Thoracic aorta (tissue), 2 donors: ENCODE measurements at places on chromosomes 12 and 14. TPM values are rescaled to one million over a fixed set of nuclear protein-coding genes. Genes with fewer than 3 reads are reported as not detected.

GRCh38 chr12:127457726-127458125, 809.2 kb upstream of the TMEM132C start:
- no peaks in the 10 kb centered on the region for H3K36me3 ChIP-seq
- peaks cover 27% of the 10 kb centered on the region for H3K4me1 ChIP-seq
- no peak for DNase-seq
- H3K27me3 ChIP-seq, result no peaks in the 10 kb centered on the region
- no peak overlapping the region for H3K4me3 ChIP-seq

DNA sequence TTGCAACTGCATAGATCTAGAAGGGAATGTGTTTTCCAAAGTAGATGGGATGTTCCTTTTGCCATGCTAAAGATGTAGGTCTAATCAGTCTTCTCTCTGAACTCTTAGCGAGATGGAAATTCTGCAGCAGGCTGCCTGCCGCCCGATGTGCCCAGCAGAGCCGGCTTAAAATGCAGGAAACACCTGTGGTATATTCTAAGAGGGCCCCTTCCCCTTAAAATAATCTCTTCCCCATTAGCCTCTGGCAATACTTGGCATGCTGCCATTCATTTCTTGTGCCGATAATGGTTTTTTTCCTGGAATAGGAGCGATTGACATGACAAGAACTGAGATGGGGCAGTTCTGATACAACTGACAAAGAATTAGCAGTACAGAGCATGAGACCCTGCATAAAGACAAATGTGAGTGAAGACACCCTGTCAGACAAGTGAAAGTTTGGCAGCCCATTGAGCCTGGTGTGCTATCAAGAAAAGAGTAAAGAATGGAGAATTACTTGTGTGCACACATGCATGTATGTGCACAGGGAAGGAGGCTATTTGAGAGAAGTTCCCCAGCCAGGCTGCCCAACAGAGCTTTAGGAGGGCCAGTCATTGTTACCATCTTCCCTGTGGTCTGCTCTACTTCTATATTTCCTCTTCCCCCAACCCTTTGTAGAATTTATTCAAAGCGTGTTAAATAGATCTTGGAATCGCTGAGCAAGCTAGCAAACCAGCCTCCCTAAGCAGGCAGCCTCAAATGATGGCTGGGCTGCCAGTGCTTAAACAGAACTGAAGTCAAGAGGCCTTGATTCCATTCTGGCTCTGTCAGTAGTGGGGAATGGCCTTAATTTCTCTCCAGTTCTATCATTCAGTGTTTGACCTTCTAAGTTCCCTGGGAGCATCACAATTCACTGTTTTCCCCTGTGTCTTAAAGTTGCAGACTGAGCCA, 29.6 kb upstream of the NTF3 start:
- no peak overlapping the region for H3K27ac ChIP-seq
- H3K36me3 ChIP-seq, result no peaks in the 10 kb centered on the region
- no peak for DNase-seq
- no peak overlapping the region for H3K4me3 ChIP-seq
- no peaks in the 10 kb centered on the region for H3K27me3 ChIP-seq

GRCh38 chr14:71745072-71745471, 187.2 kb upstream of the RGS6 start:
- no peak for DNase-seq
- no peaks in the 10 kb centered on the region for H3K27me3 ChIP-seq
- no peak overlapping the region for H3K4me3 ChIP-seq
- no peak overlapping the region for H3K27ac ChIP-seq

GRCh38 chr12:122385171-122386016, 37.1 kb downstream of the CLIP1 start:
- H3K27me3 ChIP-seq, result no peaks in the 10 kb centered on the region
- DNase-seq, result no peak
- H3K36me3 ChIP-seq, result peaks cover 7% of the 10 kb centered on the region
- H3K4me3 ChIP-seq, result no peak overlapping the region
- peaks cover 29% of the 10 kb centered on the region for H3K4me1 ChIP-seq

DNA sequence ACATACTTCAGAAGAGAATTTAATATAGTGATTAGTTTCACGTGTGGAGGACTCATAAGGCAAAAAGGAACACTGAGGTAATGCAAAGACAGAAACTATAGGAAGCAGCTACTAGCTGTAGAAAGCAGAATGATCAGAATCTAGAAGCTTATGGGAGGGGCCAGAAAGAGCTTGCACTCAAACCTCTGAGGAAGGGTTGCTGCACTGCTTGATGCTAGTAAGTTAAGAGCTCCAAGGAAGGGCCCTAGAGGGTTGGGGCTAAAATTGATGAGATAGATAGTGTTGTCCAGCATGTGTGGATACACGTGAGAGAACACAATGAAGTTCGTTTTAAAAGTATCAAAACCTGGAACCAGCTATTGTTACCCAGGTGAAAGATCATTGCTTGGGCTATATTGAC, 311.1 kb downstream of the SLC6A15 start:
- no peaks in the 10 kb centered on the region for H3K36me3 ChIP-seq
- no peaks in the 10 kb centered on the region for H3K27me3 ChIP-seq
- no peaks in the 10 kb centered on the region for H3K4me1 ChIP-seq
- no peak overlapping the region for H3K27ac ChIP-seq
- no peak for DNase-seq
- no peak overlapping the region for H3K4me3 ChIP-seq

DNA sequence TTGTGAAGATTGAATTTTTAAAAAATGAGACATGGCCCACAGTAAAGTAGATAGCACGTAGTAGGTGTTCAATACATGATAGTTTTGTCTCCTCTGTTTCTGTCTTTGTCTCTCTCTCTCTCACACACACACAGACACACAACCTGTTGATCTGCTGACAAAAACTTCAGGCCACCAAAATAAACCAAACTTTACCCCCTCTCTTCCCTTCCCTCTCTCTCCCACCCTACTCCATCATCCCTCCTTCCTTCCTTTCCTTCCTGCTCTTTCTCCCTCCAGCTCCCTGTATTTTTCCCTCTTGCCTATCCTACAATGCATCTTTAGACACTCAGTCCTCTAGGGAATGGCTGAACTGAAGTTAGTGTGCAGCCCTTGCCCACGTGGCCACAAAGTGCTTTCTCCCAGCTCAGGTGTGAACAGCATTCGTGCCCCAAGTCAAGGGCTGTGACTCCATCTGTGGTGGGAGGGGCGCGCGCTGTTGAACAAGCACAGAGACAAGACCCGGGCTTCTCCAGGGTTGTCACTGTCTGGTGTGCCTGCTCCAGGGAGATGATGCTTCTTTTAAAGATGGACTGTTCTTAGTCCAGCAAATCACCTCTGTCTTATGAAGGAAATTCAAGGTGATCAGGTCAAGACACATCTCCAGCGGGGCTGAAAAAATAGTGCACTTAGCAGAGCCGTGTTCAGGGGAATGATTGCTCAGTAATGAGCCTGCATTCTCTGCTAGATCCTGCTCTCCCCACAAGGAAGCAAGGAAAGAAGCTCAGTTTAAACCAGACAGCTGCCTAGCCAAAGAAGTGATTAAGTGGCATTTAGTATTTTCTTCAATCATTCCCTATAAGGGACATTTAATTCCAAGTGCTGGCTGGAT, 75.3 kb downstream of the WSCD2 start:
- no peak for DNase-seq
- H3K4me1 ChIP-seq, result peaks cover 4% of the 10 kb centered on the region
- H3K27me3 ChIP-seq, result no peaks in the 10 kb centered on the region

DNA sequence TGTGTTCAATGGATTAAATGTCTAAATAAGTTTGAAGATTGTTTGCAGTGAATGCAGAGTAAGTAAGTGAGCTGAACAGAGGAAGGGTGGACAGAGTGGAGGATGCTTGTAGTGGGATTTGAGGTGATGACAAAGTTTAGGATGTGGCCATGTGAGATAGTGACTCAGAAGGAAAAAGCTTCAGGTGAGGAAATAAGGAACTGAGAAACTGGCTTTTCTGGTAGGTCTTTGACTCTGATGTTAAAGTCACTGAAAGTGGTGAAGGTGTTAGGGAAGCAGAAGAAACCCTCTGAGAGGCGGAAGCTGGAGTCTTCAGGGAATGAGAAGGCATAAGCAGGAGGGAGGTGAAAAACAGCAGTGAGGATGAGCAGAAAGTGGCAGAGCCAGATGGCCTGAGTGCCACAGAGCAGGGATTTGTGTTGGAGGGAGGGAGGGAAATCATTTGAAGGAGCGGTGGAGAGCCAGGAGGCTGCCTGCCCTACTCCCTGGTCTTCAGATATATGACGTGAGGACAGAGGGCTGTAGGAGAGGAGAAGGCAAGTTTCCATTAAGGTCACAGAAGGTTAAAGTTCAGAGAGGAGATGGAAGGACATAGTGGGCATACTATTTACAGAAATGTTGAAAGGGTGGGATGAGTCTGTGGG, 24.8 kb downstream of the RGS6 start:
- DNase-seq, result no peak
- H3K27ac ChIP-seq, result no peak overlapping the region
- H3K4me1 ChIP-seq, result no peaks in the 10 kb centered on the region
- no peak overlapping the region for H3K4me3 ChIP-seq
- no peaks in the 10 kb centered on the region for H3K36me3 ChIP-seq

DNA sequence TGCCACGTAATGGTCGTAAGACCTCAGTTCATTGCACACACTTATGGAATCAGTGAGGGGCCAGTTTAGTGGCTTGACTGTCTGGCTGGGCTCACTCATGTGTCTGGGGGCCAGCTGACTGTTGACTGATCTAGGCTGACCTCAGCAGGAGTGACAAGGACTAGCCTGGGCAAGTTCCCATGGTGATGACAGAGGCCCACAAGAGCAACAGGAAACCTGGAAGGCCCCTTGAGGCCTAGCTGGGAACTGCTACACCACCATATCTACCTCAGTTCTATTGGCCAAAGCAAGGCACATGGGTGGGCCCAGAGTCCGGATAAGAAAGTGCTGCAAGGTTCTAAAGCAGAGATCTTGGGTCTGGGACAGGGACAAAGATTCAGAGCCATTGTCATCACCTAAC, 21.3 kb upstream of the RFLNA start:
- no peak overlapping the region for H3K4me3 ChIP-seq
- H3K27ac ChIP-seq, result no peak overlapping the region
- no peaks in the 10 kb centered on the region for H3K27me3 ChIP-seq
- H3K36me3 ChIP-seq, result no peaks in the 10 kb centered on the region

GRCh38 chr14:102905116-102906108, 17.1 kb upstream of the AMN start:
- H3K27me3 ChIP-seq, result no peaks in the 10 kb centered on the region
- no peaks in the 10 kb centered on the region for H3K4me1 ChIP-seq
- no peak for DNase-seq
- no peak overlapping the region for H3K27ac ChIP-seq
- no peak overlapping the region for H3K4me3 ChIP-seq

- peak; percentile 11 for DNase-seq
- H3K36me3 ChIP-seq, result no peaks in the 10 kb centered on the region
- peaks cover 16% of the 10 kb centered on the region for H3K4me1 ChIP-seq
- H3K27ac ChIP-seq, result peak overlapping the region; percentile 74
- H3K27me3 ChIP-seq, result no peaks in the 10 kb centered on the region
- H3K4me3 ChIP-seq, result peak overlapping the region; percentile 9
Measured at GRCh38 chr14:75711796-75712211, 50.8 kb downstream of the TTLL5 start.

DNA sequence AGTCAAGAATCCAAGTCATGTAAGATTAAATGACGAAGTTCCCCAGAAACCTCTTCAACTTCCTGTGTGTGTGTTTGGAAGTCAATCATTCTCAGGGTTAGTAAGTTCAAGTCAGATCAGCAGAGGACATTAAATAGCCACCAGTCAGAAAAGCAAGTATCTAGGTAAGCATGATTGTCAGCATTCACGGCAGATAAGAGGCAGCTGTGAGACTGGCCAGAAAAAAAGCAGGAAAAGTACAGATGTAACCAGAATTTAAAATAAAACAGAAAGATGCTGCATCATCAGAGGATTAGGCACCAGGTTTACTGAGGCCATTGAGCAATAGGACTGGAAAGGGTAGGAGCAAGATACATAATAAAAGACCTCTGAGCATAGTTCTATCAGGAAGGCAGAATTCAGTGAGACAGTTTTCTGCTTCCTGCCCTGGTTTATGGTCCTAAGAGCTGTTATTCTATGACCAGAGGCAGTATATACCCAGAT, 606.9 kb downstream of the FSCB start:
- no peak overlapping the region for H3K27ac ChIP-seq
- no peaks in the 10 kb centered on the region for H3K4me1 ChIP-seq
- no peak overlapping the region for H3K4me3 ChIP-seq

DNA sequence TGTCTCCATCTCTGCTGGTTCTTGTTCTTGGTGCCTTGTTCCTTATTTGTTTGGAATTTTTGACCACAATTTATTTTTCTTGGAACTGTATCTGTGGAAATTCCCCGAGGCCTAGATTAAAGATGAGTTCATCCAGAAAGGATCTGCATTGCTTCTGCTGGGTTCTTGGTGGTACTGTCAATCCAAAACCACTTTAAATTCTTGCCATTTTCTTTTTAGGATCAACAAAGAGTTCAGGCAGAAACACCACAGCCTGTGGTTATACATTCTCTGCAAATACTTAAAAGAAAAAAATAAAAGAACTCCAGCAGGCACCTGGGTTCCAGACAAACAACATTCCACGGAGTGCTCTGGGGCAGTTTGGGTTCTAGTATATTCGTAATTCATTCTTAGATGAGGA, 6.0 kb upstream of the VAMP1 start:
- H3K27me3 ChIP-seq, result no peaks in the 10 kb centered on the region
- no peaks in the 10 kb centered on the region for H3K4me1 ChIP-seq
- no peak overlapping the region for H3K4me3 ChIP-seq
- H3K27ac ChIP-seq, result no peak overlapping the region

DNA sequence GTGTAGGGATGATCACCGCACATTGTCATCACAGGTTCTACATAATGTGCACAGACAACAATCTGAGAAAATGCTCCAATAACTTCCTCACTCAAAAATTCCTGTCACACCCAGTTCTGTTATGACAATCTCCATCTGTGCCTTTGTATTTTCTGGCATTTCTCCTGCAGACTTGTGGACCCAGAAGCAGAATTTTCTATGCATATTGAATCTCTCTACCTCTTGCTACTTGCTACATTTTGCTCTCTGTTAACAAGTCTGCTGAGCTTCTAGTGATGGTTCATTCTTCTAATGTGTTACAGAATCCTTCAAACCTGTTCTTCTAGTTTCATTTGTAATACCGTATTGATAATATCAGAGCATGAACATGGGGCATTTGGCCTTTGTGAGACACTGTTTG, 127.8 kb upstream of the PTPRQ start:
- no peak for DNase-seq
- no peak overlapping the region for H3K4me3 ChIP-seq
- H3K27me3 ChIP-seq, result no peaks in the 10 kb centered on the region
- H3K4me1 ChIP-seq, result no peaks in the 10 kb centered on the region

DNA sequence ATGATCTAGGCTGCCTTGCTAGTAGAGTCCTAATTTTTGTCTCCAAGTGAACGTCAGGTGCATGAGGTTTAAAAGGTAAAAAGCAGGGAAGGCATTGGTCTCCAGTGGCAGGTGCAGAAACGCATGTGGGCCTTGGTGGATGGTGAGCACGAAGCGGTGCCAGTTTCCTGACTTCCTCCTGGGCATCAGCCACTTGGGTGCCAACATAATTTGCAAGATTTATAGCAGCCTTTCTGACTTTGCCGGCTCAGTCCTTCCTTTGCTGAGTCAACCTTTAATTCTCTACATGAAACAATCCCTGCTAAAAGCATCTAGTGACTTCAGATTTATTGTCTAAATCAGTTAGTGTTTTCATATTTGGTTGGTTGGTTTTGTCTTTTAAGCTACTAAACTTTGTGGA, 355.7 kb upstream of the TMEM132C start:
- DNase-seq, result no peak
- no peak overlapping the region for H3K27ac ChIP-seq
- H3K36me3 ChIP-seq, result no peaks in the 10 kb centered on the region
- H3K27me3 ChIP-seq, result no peaks in the 10 kb centered on the region

GRCh38 chr12:57777367-57777766, 5.0 kb downstream of the EEF1AKMT3 start:
- no peak for DNase-seq
- H3K4me3 ChIP-seq, result no peak overlapping the region
- H3K36me3 ChIP-seq, result peaks cover 8% of the 10 kb centered on the region

Gene IQSEC3
- total RNA-seq, result 1.3 TPM

Gene RPS6KL1
- total RNA-seq, result 17.6 TPM

Gene HOXC9
- total RNA-seq, result not detected

Gene CMTM5
- total RNA-seq, result not detected

Gene TAS2R13
- total RNA-seq, result 3.1 TPM
